CD4-positive, alpha-beta T cell treated with Interleukin-4 for 4 hours (primary cell): ENCODE measurements at places on chromosomes 6 and 20.
A peak's percentile ranks its signal among the peaks of the same experiment; 100 is the strongest.

GRCh38 chr6:117906958-117907600, at the start of gene SLC35F1:
Gene SLC35F1, plus strand, starts transcription at chr6:117907264.
- no peak for DNase-seq

DNA sequence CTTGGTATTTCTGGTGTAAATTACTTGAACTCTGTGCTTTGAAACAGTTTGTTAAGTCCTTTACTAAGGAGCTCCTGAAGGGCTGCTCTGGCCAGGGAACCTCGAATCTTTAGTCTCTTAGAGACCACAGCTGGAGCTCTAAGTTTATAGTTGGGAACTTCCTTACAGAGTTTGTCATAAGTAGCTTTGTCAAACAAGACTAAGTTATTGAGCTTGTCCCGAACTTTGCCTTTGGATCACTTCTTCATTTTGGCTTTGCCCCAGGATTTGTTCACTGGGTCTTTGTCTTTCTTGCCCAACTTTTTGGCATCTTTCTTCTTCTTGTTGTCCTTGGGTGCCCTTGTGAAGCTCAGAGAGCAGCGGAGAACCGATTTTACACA, 64.8 kb downstream of the FAM50B start:
- no peak for DNase-seq

DNA sequence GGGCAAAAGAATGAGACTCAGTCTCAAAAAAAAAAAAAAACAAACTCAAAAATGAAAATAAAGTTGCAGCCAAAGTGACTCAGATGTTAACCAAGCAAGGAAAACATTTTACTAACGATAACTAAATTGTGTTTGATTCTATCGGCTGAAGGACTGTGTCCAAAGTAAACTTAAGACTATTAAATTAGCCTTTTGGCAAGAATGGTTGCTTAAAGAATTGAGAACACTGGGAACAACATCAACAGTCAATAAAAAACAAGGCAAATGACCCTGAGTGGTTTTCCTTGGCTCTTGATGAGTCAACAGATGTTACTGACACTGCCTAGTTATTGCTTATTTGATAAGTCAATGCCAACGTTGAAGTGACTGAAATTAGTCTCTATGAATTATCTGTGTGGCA, 36.7 kb downstream of the POU3F2 start:
- no peak for DNase-seq

DNA sequence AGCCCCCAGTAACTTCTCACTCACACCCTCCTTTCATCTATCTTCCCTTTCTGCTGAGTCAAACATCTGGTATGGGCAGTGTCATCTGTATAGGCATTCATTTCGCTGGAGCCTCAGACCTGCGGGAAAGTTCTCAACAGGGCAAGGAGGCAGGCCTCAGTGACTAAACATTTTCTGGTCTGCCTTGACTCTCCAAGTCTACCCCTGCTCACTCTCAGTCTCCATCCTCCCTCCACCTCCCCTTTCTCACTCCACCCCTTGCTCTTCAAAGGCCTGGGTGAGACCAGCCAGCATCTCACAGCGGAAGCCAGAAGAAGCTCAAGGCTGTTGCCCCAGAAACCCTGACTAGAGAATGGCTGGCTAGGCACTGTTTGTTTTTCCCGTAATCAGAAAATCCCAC, 105.0 kb upstream of the BEND6 start:
- DNase-seq, result no peak

- no peak for DNase-seq
Measured at GRCh38 chr20:992801-993535, 9.1 kb downstream of the RSPO4 start.

DNA sequence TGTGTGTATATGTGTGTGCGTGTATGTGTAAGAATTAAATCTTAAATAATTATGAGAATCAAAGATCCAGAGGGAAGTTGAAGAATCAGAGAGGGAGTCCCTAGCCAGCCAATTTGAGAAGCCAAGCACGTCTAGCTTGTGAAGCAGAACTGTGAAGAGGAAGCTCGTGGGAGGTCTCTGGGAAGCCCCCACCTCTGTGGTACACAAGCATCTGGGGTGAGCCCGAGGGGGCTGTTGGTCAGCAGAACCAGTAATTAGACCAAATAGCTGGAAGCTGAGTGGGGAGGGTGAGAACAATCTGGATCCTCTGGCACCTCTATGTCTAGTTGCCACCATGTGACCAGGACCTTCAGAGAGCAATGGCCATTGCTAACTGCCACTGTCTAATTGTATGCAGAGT, 310.0 kb upstream of the PRND start:
- DNase-seq, result no peak

DNA sequence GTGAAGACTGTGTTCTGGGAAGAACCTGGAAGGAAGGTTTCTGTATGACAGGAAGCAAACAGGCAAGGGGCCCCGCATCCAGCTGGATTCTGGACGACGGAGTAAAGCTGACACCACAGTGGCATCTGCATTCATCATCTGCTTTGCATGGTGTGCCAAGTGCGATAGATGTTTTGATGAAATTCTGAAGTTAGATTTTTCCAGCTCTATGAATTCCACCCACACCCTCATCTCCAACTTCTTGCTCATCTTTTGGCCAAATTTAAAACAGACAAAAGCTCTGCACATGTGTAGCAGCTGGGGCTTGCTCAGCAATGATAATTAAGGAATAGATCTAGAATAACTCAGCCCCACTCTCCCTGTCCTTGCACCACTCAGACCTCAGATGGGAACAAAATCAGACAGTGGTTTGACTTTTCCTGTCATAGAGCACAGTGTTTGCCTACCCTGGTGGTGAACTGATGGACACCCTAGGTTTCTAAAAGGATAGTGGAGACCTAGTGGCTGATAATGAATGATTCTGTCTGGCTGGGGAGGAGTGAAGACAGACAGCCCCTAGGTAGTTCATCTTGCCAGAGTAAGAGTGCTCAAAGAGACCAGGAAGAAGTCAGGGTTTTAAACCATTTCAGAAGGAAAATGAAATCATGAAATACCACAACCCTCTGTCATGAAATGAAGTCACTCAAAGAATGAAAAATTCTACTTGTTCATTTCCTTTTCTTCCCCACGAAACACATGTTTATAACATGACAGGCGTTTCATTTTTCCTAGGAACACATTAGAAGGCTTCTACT, 85.8 kb downstream of the BCAS1 start:
- DNase-seq, result no peak

GRCh38 chr6:108492131-108492766, 68.5 kb upstream of the FOXO3 start:
- peak; percentile 15 for DNase-seq

GRCh38 chr6:145865175-145865574, 50.6 kb upstream of the FBXO30 start:
- DNase-seq, result peak; percentile 41

DNA sequence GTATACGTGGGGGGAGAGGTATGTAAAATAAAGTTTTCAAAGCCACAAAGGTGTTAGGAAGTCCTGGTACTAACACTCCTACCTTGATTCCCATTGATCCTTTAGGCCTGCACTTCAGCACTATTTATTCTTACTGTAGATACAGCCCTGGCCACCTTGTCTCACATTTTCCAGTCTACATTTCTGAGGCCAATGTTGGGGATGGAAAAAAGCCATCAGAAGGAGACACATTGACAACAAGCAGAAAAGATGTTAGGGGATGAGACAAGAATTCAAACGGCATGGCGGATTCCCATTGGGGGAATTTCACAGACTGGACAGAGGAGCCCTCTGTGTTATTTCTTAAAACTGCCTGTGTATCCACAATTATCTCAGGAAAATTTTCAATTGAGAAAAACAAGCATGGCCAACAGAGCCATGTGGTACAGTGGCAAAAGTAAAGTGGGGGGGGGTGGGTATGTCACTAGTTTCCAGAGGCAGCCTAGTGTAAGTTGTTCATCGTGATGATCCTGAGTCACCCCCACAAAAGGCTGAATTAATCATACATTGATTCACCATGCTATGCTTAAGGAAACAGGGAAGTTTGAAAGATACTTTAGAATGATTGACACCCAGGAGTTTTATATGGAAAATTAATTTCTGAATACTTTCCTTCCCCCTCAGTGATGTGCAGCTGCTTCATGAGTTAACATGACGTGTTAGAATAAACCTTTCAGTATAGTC, 40.5 kb downstream of the RREB1 start:
- no peak for DNase-seq

DNA sequence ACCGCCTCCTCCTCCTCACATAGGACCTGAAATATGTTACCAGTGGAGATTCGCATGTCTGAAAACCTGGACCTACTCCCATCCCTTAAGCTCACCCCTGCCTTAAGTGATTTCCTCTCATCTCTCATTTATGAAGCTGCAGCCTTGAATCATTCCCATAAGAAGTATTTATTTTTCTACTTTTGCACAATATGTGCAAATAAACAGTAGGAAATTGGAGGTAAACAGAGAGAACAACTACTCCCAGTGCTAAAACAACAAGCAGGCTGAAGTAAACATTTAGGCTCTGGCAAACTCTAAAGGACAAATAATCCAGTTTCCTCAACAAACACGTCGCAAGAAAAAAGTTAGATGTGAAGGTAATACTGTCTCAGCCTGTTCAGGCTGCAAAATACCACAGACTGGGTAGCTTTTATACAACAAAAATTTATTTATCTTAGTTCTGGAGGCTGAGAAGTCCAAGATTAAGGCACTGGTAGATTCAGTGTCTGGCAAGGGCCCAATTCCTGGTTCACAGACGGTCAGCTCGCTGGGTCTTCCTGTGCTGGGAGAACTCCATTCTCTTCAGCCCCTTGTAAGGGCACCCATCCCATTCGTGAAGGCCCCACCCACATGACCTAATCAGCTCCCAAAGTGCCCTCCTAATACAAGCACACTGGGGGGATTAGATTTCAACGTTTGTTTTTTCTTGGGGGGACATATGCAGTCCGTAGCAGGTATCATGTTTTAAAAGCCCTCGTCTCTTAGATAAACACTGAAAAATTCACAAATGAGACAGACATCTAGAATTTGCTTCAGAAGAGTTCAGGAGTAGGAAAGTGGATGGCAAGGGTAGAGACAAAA, 15.6 kb downstream of the SPATA2 start:
- DNase-seq, result no peak

- DNase-seq, result no peak
Measured at GRCh38 chr6:107144666-107145065, 29.4 kb upstream of the BEND3 start.

DNA sequence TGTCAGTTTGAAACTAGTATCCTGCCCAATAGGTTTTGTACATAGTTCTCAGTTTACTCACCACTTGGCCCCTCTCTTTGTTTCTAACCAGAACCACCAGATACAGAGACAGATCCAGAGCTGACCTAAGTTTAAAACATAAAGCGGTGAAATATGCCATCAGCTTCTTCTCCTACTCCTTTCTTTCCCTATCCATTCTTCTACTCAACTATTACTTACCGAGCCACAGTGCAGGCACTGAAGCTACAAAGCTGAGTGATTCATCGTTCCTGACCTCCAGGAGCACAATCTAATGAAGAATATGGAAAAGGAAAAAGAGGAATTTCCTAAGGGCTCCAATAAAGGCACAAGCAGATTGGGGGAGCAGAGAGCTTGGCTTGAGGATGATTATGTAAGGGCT, 286.0 kb downstream of the FOXC1 start:
- no peak for DNase-seq

DNA sequence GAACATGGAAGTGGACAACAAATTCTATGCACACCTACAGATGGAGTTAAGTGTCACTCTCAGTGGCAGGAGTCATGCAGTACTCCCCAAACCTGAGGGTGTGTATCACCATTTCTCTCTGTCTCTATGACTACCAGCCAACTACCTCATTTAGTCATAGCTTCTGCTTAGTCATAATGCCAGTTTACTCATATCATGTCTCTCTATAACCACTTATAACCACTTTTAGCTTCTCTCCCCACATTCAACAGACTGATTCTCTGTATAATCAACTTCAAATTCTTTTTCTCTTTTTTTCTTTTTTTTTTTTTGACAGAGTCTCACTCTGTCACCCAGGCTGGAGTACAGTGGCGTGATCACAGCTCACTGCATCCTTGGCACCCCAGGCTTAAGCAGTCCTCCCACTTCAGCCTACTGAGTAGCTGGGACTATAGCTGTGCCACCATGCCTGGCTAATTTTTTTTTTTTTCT, 13.8 kb upstream of the GTF3C6 start:
- peak; percentile 78 for DNase-seq
